ENCODE measurements at places on chromosomes 6 and 20. TPM values are rescaled to one million over a fixed set of nuclear protein-coding genes. Genes with fewer than 3 reads are reported as not detected.

The MYB gene
- 0.90 TPM for total RNA-seq

GRCh38 chr6:157531169-157531985 lies 150.4 kb downstream of the ZDHHC14 start:
- H3K36me3 ChIP-seq: no peaks in the 10 kb centered on the region
- H3K4me1 ChIP-seq: peaks cover 8% of the 10 kb centered on the region
- no peak overlapping the region for H3K4me3 ChIP-seq

GRCh38 chr6:74574794-74575193 lies 631.1 kb downstream of the COL12A1 start:
- H3K4me3 ChIP-seq: no peak overlapping the region
- H3K36me3 ChIP-seq: no peaks in the 10 kb centered on the region
- H3K4me1 ChIP-seq: peaks cover 10% of the 10 kb centered on the region
- peak; percentile 58 for DNase-seq

- H3K27ac ChIP-seq: no peak overlapping the region
- peaks cover 11% of the 10 kb centered on the region for H3K4me1 ChIP-seq
- no peaks in the 10 kb centered on the region for H3K36me3 ChIP-seq
These were observed 209.3 kb downstream of the FOXC1 start for GRCh38 chr6:1819007-1819406.

- H3K4me3 ChIP-seq: no peak overlapping the region
- DNase-seq: peak; percentile 100
- H3K4me1 ChIP-seq: peaks cover 12% of the 10 kb centered on the region
- H3K27ac ChIP-seq: 0 out of 2 replicates have a peak overlapping the region, but pooled peaks have one; percentile 0
- no peaks in the 10 kb centered on the region for H3K36me3 ChIP-seq
These were observed 3.4 kb upstream of the NSFL1C start for GRCh38 chr20:1469925-1470571.

The ANGPT4 gene
- not detected for total RNA-seq

The PCK1 gene
- total RNA-seq: not detected

The SRMS gene
- not detected for total RNA-seq

DNA sequence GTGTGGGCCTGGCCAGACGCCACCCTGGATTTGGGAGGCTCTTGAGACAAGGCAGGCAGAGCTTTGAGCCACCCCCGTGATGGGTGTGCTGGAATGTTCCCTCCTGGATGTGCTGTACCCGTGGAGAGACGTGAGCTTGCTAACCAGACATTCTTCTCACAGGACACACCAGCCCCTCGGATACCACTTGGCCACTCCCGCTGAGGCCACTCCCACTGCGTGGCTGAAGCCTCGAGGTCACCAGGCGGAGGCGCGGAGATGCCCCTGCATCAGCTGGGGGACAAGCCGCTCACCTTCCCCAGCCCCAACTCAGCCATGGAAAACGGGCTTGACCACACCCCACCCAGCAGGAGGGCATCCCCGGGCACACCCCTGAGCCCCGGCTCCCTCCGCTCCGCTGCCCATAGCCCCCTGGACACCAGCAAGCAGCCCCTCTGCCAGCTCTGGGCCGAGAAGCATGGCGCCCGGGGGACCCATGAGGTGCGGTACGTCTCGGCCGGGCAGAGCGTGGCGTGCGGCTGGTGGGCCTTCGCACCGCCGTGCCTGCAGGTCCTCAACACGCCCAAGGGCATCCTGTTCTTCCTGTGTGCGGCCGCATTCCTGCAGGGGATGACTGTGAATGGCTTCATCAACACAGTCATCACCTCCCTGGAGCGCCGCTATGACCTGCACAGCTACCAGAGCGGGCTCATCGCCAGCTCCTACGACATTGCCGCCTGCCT lies 14.1 kb downstream of the SLCO4A1 start:
- H3K27ac ChIP-seq: no peak overlapping the region
- H3K4me3 ChIP-seq: no peak overlapping the region
- no peaks in the 10 kb centered on the region for H3K27me3 ChIP-seq
- no peaks in the 10 kb centered on the region for H3K36me3 ChIP-seq

The DLK2 gene
- 0.90 TPM for total RNA-seq

DNA sequence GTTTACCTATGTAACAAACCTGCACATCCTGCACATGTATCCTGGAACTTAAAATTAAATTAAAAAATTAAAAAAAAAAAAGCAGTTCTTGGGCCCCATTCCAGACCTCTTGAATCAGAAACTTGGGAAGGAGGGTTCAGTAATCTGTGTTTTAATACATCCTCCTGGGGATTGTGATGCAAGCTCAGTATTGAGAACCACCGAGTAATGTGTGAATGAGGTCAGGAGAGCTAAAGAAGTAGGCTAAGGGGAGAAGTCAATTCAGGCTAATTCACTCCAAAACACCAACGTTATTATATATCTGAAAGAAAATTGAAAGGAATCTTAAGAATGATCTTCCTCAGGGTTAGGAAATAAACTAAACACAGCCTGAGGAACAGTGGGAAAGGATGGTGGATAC lies 120.4 kb downstream of the RNF144B start:
- no peaks in the 10 kb centered on the region for H3K27me3 ChIP-seq
- DNase-seq: peak; percentile 35
- no peak overlapping the region for H3K4me3 ChIP-seq
- H3K36me3 ChIP-seq: no peaks in the 10 kb centered on the region
- H3K4me1 ChIP-seq: peaks cover 8% of the 10 kb centered on the region
- no peak overlapping the region for H3K27ac ChIP-seq

DNA sequence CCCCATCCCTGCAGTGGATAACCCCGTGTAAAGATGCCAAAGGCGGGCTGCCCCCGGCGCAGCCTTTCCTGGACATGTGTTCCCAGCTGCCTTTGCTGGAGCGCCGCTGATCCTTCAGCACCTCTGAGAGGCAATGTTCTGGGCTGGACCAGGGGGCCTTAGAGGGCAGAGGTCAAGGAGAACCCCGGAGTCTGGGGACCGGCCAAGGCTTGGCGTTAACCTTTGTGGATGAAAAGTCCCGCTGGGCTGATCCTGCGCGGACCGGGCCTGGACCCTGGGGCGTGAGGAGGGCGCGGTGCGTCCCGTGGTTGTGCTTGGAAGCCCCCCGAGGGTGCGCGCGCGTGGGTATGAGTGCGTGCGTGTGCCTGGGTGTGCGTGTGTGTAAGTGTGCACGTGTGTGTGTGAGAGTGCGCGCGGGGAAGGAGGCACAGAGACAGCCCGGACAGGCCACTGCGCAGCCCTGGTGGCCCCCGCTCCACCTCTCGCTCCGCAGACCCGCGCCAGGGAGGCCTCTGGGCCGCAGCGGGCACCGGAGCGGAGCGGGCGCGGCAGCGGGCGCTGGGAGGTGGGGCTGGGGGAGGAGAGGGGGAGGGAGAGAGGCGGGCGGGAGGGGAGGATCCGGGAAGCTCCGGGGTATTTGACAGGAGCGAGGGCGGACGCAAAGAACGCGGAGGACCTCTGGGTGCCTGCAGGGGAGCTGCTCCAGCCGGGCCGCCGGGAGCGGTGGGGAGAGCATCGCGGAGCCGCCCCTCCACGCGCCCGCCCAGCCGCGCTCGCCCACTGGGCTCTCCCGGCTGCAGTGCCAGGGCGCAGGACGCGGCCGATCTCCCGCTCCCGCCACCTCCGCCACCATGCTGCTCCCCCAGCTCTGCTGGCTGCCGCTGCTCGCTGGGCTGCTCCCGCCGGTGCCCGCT lies at the start of gene SMOC2:
SMOC2 (plus strand) TSS at position 665 of the 914 bp plus-strand sequence; CDS start at position 852, 187 bp downstream.
- H3K36me3 ChIP-seq: no peaks in the 10 kb centered on the region
- H3K27ac ChIP-seq: no peak within 1 kb of the TSS
- no peaks in the 10 kb centered on the region for H3K4me1 ChIP-seq
- H3K27me3 ChIP-seq: no peaks in the 10 kb centered on the region

DNA sequence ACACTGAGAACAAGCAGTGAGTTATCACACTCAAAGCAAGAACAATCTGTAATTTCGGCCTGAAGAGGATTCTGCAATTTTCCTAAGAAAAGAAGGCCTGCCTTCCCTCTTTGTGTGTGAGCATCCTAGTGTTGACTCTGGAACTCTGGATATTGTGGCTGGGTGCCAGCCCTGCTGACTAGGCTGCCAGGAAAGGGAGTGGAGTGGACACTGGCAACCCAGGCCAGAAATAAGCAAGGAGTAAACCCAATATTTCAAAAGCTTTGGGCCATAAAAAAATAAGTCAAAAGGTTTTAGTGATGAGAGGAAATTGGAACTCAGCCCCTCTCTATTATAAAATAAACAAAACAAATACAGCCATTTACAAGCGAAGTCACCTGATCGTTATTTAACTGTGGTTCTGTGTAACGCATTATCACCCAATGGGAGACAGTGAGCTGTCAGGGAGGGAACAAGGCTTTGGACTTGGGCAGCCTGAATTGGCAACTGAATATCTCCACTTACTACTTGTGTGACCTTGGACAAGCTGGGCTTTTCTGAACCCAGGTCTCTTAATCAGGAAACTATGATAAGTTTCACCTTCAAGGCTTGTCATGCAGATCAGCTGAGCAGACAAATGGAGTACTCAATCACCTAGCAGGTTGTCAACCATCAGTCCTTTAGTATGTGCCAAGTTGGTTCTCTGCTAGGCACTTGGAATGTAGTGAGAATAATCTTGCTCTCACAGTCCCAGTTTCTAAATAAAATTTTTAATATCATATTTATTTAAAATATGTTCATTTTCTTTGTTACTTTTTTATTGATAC lies 196.2 kb downstream of the PAX1 start:
- no peaks in the 10 kb centered on the region for H3K27me3 ChIP-seq
- no peaks in the 10 kb centered on the region for H3K36me3 ChIP-seq
- DNase-seq: no peak

The ZSWIM3 gene
- total RNA-seq: 8.1 TPM

GRCh38 chr20:61295682-61296628 lies 43.9 kb downstream of the CDH4 start:
- no peak overlapping the region for H3K4me3 ChIP-seq
- H3K36me3 ChIP-seq: no peaks in the 10 kb centered on the region
- 0 out of 2 replicates have a peak, but pooled peaks cover 2% of the 10 kb centered on the region for H3K4me1 ChIP-seq
- H3K27me3 ChIP-seq: no peaks in the 10 kb centered on the region

DNA sequence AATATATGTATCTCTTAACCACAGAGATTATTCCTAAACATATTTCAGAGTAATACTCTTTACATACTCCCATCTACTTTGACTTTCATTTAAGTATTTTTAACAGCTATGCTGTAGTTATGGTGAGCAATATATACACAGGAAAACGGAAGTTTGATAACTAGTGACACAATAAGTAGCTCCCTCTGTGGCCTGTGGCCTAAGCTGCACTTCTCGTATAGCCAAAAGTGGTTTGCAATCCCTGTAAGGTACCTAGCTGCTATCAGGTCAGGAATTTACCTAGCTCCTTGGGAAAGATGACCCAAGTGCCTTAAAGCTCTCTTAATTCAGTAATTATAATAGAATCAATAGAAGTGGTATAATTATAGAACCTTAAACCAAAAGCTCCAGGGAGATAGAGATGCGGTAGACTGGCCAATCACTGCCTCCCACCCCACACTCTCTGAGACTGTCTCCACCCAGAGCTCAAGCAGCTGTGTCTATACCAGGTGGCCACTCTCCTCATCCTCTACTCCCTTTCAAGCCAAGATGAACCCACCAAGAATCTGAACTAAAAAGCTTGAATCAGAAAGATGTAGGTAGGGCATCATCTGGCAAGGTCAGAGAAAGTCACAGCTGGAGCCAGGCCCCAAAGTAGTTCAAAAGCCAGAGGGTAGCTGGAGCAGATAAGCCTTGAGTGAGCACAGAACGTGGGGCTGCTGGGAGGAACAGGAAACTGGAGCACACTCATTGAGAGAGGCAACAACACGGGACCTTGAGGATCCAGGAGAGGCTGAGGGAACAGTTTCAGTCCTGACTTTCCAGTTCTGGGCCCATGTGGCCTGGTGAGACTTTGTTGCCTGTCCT lies 84.9 kb upstream of the ASF1A start:
- no peaks in the 10 kb centered on the region for H3K36me3 ChIP-seq
- no peak overlapping the region for H3K4me3 ChIP-seq
- no peaks in the 10 kb centered on the region for H3K4me1 ChIP-seq
- H3K27ac ChIP-seq: no peak overlapping the region
- DNase-seq: no peak

DNA sequence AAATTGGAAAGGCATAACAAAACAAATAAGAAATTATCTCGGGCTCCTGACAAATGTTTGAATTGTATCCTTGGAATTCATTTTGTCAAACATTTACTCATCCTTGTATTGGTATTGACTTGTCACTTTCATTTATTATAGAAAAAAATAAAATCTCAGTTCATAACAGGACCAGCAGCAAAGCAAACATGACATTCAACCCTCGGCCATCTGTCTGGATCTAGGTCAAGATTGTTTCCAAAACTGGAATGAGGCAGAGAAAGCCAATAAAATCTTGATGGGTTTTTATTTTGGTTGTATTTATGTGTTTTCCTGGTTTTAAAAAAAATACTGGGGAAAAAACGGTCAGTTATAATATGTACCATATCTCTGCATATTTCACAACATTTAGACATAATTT lies 42.9 kb upstream of the FABP7 start:
- H3K27ac ChIP-seq: no peak overlapping the region
- peaks cover 2% of the 10 kb centered on the region for H3K4me1 ChIP-seq
- no peak overlapping the region for H3K4me3 ChIP-seq
- no peaks in the 10 kb centered on the region for H3K36me3 ChIP-seq
- no peak for DNase-seq
- peaks cover 9% of the 10 kb centered on the region for H3K27me3 ChIP-seq

DNA sequence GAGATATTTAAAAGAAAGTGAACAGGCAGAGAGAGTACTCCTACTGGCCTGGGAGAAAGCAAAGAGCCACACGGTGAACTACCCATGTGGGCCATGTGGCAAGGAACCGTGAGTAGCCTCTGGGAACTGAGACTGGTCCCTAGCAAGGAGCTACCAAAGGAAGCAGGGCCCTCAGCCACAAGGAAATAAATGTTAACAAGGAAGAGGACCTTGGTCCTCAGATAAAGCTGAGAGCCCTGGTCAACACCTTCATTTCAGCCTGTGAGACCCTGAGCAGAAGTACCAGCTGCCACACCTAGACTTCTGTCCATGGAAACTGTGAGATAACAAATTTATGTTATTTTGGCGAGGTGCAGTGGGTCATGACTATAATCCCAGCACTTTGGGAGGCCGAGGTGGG lies 25.3 kb downstream of the BMP2 start:
- no peaks in the 10 kb centered on the region for H3K4me1 ChIP-seq
- peaks cover 5% of the 10 kb centered on the region for H3K27me3 ChIP-seq
- no peak overlapping the region for H3K27ac ChIP-seq
- H3K36me3 ChIP-seq: no peaks in the 10 kb centered on the region
- no peak for DNase-seq

GRCh38 chr6:161374971-161375873 lies 101.4 kb upstream of the AGPAT4 start:
- 0 out of 2 replicates have a peak, but pooled peaks cover 2% of the 10 kb centered on the region for H3K27me3 ChIP-seq
- no peaks in the 10 kb centered on the region for H3K36me3 ChIP-seq

DNA sequence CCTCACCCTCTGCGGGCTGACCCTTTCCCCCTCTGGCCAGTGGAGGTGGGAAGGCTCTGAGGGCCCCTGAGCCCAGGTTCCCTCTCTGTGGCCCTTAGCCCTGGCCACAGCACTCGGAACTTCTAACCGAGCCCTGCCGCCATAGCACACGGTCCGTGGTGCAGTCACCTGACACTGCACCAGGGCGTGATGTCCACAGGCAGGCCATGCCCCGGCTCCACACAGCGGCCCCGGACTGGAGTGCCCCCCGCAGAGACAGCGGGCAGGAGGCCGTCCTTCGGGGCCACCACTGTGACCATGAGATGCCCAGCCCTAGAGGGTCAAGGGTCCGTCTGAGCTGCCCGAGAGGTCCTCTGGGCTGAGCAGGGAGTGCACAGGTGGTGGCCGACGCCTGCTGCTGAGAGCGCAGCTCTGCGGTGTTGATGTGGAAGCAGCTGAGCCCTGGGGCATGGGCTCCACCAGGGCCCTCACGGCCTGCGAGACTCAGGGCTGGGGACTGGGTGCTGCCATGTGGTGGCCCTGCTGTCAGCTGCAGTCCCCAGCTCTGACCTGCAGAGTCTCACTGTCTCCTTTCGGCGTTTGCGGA lies 11.2 kb upstream of the BHLHE23 start:
- no peak for DNase-seq
- H3K4me3 ChIP-seq: no peak overlapping the region
- H3K27me3 ChIP-seq: peaks cover 77% of the 10 kb centered on the region
- H3K4me1 ChIP-seq: no peaks in the 10 kb centered on the region
- no peaks in the 10 kb centered on the region for H3K36me3 ChIP-seq
- H3K27ac ChIP-seq: no peak overlapping the region

The WFDC5 gene
- not detected for total RNA-seq
